ENCODE measurements at places on chromosomes 7 and 10.

DNA sequence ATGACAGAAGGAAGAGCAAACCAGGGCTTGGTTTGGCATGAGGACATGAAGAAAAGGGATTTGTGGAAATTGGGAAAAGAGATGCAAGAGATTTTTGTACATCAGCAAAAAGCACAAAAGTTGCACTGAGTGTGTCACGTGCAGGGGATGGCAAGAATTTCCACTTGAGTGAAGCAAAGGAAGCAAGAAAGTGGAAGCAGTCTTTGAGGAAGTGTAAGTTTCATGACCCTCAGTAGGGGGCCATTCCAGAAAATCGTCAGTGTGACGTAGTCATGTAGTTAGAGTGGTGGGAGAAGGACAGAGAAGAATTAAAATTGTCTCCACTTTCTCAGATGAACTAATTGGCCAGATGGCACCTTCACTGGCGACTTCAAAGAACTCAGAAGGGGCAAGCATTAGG lies 123.3 kb upstream of the FZD1 start:
- no peak for ATAC-seq

GRCh38 chr7:13980474-13980873 lies 9.0 kb downstream of the ETV1 start:
- no peak for ATAC-seq

GRCh38 chr10:18402853-18403252 lies 248.5 kb downstream of the NSUN6 start:
- ATAC-seq, result peak; percentile 72

DNA sequence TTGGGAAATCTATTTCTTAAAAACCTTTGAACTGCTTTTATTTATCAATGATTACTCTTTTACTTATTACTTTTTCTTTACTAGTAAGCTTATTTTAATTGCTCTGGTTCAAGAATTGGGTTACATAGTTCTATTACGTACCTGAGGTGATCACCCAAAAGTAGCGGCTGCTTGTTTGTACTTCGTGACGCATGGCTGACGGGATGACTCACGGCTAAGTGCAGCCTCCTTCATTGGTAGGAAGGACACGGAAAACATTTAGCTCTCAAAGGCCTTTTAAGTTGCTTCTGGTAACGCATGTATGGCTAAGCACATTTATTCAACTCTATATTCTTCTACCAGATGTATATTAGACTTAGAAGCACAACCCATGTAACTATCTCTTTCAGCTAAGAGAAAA lies 285.8 kb upstream of the SP4 start:
- no peak for ATAC-seq

DNA sequence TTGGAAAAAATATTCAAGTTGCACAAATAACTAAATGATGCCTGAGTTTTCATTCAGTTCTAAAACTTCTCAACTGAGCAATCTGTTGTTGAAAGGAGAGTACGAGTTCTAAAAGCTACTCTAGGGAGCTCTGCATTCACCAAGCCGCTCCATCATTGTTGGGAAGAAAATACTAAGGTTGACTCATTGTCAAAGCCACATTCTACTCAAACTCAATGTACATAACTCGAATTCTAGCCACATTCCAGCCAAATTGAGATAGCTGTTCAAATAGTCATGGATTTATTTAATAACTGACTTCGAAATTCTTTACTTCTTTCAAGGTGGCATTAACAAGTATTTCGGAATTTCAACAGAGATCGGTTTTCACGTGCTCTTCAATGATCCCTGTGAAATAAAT lies 63.4 kb downstream of the KIAA1217 start:
- no peak for ATAC-seq

GRCh38 chr7:65554-65953 lies 126.8 kb upstream of the FAM20C start:
- ATAC-seq, result no peak

GRCh38 chr10:28400681-28401080 lies 97.8 kb upstream of the MPP7 start:
- no peak for ATAC-seq

- ATAC-seq, result peak; percentile 77
Measured at GRCh38 chr7:47254081-47254977, 327.6 kb downstream of the TNS3 start.

GRCh38 chr10:45454859-45455258 lies 80.8 kb downstream of the ALOX5 start:
- ATAC-seq, result no peak

- no peak for ATAC-seq
Measured at GRCh38 chr7:47433564-47433895, 148.4 kb downstream of the TNS3 start.

- peak; percentile 15 for ATAC-seq
Measured at GRCh38 chr10:6124666-6125065, 35.8 kb downstream of the RBM17 start.

GRCh38 chr10:7161484-7162250 lies 249.2 kb downstream of the SFMBT2 start:
- no peak for ATAC-seq

DNA sequence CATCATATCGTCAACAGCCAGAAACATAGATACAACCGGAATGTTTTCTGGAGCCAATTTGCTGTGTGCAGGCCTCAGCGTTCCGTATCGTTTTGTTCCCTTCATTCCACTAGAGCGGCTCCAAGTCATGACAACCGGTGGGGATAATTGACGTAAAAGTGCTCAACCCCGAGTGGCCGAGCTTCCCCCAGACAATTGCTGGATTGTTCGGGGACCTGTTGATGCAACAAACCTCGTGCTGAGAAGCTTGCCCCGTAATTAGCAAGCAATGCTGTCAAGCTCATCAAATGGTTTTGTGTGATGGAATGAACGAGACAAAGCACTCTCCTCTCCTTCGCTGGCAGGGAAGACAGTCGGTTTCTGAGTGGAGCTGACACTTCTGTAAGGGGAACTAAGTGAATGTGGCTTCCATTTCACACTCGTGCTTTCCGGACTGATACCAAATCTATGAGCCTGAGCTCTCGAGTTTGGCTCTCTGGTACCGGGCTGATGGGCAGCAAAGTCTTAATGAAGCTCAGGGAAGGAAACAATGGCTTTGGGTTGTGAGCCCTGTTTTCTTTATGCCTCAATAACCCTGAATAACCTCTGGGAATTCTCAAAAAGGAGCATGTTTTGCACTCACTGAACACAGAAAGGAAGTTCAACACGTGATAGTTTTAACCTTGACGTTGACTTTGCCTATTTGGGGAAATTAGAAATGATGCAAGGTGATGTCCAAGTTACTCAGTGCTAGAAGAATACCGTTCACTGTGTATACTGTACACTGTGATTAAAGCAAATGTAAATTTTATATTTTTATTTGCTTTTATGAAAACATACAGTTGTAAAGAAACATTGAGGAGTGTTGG lies 220.5 kb downstream of the BAMBI start:
- peak; percentile 76 for ATAC-seq

DNA sequence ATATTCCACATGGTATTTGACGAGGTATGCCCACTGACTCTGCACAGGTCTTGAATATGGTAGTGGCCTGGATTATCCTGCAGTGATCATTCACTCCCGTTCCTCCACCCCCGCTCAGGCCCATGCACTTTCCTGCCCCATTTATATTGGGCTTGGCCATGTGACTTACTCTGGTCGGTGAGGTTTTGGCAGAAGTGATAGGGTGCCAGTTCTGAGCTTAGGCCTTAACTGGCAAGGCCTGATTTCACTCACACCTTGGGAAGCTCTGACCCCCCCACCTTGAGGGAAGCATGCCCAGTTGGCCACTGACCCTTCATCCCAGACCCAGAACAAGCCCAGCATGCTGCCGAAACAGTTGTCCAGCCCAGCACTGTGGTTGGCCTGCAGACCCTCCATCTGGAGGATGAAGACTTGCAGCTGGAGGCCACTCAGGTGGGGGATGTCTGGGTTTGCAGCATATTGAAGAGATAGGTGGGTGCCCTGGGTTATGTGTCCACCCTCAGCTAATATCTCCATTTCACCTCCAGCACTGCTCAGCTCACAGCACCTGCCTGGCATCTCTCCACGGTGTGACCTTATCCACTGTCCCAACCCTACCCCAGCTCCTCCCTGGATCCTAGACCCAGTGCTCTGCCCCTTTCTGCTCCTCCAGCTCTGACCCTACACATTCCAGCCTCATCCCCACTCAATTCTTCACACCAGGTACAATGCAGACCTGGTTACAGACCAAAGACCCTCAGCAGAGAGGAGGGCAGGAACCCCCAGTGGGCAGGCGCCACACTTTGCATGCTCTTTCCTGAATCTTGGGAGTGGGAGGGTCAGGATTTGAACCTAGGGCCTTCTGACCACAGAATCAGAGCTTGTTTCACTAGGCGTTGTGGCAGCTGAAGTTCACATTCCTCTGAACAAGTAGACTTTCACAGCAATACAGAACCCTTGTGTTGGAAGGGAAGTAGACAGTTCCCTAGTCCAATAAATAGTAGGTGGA lies 138.1 kb upstream of the CHST15 start:
- ATAC-seq, result no peak

- ATAC-seq, result no peak
Measured at GRCh38 chr10:119090026-119090795, 9.6 kb upstream of the EIF3A start.

GRCh38 chr10:67259319-67259929 lies 333.6 kb downstream of the LRRTM3 start:
- ATAC-seq, result no peak

- ATAC-seq, result no peak
Measured at GRCh38 chr10:78443900-78444571, 410.4 kb downstream of the RPS24 start.

GRCh38 chr7:82623812-82624211 lies 180.2 kb upstream of the CACNA2D1 start:
- no peak for ATAC-seq

- ATAC-seq, result peak; percentile 57
Measured at GRCh38 chr10:92712016-92712889, 22.5 kb downstream of the HHEX start.

DNA sequence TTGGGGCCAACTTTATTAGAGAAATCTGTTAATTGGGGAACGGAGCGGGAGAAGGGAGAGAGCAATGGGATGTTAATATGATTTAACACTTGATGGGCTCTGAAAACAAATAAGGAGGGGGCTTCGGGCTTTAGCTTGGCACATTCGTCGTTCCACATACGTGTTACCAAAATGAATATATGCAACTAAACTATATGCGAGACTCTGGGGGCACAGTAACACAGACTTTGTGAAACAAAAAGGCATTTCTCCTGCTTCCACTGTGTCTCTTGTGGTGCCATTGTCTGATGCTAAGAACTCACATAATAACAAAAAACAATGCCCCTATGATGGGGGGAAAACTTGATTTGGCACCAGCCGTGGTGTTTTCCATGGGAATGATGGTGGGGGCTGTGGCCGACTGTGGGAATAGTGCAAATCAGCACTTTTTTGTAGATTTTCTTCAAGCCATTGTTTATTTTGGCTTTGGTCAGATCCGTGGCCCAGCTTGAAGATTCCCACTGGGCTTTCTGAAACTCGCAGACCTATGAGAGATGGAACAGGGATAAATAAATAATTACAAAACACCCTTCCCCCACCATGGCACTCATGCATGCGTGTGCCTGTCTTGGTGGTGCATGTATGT lies 2.2 kb upstream of the MXI1 start:
- ATAC-seq, result no peak

DNA sequence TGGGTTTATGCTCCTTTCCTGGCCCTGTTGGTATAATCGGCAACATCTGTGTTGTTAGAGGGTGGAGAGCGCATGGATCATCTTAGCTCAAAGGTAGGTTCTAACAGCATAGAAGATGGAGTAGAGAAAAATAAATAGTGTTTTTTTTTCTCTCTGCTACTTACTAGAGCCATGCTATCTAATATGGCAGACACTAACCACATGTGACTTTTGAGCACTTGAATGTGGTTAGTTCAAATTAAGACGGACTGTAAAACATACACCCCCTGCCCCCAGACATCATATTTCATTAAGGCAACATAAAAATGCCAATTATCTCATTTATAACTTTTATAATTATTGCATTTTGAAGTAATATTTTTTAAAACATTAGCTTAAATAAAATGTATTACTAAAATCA lies 525.1 kb downstream of the KIF20B start:
- no peak for ATAC-seq

DNA sequence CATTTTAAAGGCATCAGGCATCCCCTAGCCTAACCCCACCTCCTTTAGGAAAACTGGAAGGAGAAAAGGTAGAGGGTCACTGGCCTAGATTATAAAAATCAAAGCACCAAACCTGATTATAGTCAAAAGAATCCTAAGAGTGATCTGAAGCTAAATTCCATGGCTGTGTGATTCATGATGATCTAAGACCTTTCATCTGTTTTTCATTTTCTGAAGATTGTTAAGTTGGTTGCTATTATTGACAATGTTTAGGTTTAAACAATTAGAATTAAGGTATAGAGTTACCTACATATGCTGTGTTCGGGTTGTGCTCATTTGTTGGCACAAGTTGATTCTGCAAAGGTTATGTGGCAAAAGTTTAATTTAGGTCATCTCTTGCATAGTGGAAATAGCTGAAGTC lies 148.7 kb downstream of the BICC1 start:
- ATAC-seq, result no peak

DNA sequence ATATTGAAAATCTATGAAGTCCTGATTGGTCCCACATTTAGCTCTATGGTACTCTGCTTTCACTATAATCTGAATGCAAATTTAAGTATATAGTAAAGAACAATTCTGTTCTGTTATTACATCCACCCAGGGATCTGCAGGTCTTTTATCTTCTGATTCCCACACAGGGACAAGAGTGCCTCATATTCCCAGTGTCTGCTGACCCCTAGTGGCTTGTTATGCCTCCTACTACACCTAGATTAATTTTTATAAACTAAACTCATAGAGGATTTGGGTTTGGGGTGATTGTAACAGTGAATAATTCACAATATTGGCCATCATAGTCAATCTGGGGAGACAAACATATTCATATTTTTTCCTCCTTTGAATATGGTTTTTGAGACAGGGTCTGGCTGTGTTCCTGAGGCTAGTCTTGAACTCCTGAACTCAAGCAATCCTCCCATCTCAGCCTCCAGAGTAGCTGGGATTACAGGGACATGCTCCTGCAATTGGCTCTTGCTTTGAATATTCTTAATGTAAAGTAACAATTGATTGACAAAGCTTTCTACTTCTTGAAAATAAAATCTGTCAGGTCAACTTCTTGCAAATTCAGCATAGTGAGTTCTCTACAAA lies 282.1 kb downstream of the KCND2 start:
- peak; percentile 72 for ATAC-seq

- no peak for ATAC-seq
Measured at GRCh38 chr7:2138146-2138765, 94.5 kb downstream of the MAD1L1 start.

- peak; percentile 9 for ATAC-seq
Measured at GRCh38 chr10:33335801-33336581, 1.5 kb upstream of the NRP1 start.

- ATAC-seq, result peak; percentile 2
Measured at GRCh38 chr10:17022896-17023295, 106.7 kb downstream of the CUBN start.

All from motor neuron (in vitro differentiated cells).